ENCODE measurements at places on chromosomes 7 and 10. TPM values are rescaled to one million over a fixed set of nuclear protein-coding genes. Genes with fewer than 3 reads are reported as not detected.

DNA sequence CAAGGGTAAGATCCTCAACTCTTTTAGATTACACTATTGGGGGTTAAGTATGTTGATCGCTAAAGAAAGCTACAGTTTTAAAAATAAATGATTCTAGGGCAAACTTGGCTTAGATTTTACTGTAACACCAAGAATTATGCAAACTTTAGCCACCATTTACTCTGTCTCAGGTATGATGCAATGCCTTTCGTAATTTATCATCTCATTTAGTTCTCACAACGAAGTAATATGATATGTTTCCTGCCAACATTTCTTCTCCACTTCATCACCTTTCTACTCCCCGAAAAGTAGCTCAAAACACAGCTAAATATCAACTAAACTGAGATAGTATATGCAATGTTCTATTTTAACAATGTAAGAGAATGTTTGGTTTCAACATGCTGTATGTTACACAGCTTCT is 21.1 kb downstream of the FAM133B start:
- DNase-seq = no peak

DNA sequence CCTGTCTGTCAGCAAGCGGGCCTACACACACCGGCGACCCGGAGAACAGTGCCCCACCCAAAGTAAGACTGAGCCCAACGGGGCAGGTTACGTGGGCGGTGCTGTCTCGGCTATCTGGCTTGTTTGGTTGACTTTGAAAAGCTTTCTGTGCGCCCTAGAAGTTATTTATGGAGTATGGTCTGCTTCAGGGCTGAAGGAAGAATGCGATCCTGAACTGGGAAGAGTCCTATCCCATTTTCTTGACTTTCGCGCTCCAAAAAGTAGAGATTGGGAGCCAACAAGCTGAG is 1.5 kb downstream of the INA start:
- no peak for DNase-seq

GRCh38 chr10:112768121-112768520 is 181.9 kb upstream of the TCF7L2 start:
- no peak for DNase-seq

Gene SPDYE6
- total RNA-seq = not detected

GRCh38 chr7:107048783-107049418 is 4.4 kb downstream of the PRKAR2B start:
- DNase-seq = no peak

Gene GHRHR
- total RNA-seq = not detected

DNA sequence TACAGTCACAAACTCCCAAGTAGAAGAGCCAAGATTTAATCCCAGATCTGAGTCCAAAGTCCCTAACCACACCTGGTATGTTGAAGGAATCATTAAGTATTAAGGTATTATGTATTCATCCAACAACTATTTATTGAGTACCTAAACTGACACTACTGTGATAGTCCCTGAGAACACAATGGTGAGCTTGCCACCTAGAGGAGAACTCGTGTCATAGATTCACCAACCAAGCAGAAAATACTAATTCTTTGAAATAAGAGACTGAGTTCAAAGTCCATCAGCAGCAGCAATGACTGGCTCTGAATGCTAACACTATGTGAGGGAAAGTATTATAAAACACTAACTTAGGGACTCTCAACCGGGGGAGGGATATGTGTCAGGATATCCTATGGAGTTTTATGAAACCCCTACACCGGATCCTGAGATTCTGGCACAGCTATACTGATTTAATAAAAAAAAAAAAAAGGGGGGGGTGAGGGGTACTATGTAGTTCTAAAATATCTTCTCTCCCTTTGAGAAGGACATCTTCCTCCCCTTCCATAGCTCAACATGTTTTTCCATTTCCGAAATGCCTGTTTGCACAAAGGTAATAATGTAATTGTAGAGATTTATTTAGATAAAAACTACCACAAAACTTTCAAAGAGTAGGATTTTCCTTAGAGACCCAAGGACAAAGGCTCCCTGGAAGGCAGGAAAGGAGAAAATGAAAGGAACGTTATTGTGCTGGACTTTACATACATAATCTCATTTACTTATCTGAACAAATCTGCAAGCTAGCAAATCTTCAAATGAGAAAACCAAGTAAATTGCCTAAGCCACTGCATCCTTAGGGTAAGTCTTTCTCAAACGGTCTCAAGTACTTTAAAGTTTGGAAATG is 1.6 kb downstream of the NCOA4 start:
- DNase-seq = peak; percentile 33

DNA sequence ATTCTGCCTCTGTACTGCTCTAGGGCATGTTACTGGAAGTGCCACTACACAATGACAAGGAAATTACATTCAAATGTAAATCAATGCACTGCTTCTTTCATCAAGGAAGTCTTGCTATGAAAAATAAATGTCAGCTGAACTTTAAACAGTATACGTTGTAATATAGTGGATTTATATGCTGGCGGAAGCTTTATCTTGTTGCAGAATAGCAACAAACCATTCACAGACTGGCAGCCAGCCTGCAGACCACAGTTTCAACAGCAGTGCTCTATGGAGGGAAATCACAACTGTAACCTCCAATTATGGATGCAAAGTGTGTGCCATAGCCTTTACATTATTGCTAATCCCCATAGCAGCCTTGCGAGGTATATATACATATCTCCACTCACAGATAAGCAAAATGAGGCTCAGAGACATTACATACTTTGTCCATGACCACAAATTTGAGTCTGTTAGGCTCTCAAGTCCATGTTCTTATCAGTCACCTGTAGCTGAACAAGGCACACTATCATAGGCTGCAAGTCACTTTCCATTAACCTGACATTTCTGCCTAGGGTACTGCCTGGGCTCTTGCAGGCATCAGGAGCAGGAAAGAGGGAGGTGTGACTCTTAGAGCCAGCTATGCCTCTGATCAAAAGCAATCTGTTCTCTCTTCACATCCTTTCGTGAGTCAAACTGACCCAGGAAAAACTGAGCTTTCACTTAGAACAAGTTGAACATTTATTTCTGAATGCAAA is 22.6 kb downstream of the COL28A1 start:
- DNase-seq = no peak

- DNase-seq = no peak
Observed at GRCh38 chr10:75616874-75617478, 185.6 kb downstream of the LRMDA start.

DNA sequence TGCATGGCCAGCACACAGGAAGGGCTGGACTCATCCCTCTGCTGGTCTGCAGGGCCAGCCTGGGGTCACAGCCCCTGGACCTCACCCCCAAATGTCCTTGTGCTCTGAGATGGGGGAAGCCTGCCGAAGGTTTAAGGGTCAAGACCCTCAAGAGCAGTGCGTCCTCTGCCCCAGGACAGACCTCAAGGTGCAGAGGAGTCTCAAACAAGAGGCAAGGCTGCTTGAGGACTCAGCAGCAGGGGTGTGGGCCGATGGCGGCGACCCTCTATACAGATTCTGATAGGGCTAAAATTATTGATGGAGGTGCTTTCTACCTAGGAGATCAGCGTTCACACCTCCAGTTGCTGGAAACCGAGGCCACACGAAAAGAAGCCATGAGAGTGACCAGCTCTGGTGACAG is 80.7 kb downstream of the ZRANB1 start:
- no peak for DNase-seq

Gene TMEM270
- not detected for total RNA-seq

DNA sequence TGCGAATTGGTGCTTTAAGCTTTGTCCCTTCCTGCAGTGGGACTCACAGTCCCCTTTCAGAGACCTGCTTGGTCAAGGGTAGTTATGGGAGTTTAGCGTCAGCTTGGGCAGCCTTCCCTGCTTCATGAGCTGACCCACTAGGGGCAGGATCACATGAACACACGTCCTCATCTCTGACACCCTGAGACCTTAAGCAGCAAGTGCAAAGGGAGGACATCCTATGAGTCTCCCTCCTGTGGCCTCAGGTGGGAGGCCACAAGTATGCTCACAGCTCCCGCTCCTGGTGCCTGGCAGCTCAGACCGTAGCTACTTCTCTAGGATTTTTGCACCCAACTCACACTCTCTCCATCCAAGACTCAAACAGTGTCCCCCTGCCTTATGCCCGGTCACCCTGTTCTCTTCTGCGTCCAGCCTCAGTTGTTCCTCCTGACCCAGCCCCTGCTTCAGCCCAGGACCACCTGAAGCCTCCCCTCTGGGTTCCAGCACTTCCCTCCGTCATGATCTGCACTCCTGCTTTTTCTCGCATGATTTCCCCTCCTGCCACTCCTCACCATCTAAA is 136.6 kb upstream of the FAM20C start:
- DNase-seq = no peak

DNA sequence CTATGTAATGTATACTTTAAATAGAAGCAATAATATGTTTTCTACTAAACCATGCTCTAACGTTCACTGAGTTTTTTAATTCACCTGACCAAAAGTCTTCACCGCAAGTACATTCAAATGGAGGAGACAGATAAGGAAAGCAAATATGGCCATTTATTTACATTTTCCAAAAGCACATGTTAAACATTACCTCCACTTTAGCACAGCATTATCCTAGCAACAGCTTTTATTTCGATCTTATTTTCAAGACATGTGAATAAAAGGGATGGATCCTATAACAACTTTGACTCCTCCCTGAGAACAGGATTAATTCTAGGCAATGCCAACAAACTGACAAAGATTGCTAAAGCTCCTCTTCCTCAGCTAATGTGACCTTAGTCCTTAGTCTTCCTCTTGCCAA is 11.5 kb upstream of the GRM8 start:
- no peak for DNase-seq

DNA sequence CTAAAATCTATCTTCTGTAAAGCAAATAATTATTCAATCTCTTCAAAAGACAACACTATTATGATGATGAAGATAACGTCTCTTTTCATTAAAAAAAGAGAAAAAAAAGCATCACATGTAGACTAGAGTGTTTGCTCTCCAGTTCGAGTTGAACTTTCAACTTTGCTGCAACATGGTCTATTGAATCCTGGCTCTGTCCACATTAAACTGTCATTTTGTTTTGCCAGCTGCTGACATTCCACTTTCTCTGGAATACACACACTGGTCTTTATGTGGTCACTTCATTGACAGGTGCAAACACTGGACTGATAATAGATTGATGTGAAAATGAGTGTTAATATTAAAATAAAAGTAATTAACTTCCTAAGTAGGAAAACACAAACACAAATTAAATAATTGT is 61.7 kb downstream of the PTF1A start:
- no peak for DNase-seq

DNA sequence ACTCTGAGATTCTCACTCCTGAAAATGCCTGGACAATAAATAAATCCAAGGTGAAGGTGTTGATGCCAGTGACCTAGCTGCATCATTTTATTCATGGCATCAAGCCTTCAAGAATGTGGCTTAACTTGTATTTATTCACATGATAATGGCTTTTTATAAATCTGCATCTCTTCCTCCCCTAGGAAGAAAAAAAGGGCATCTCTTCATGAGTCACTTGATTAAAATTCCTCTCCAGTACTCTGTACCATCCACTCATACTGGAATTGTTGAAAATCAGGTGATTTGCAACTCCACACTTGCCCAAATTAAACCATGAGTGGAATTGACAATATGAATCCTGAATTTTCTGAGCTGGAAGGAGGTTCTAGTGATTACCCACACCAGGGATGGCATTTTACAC is 30.2 kb downstream of the PTPRE start:
- DNase-seq = no peak

DNA sequence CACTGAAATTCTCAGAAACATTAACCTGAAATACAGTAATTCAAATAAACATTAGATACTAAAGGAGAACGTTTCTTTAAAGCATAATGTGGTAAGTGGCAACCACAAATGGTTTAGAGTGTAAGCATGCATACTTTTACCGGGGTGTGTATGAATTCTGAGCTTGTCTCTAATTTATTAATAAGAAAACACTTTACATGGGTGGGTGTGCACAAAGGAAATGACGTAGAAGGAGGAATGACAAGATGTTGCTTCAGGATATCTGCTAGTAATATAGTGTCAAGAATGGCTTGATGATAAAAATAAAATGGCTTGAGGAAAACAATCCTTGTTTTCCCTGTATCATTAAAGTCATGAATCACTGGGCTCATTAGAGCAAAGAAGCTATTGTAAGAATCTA is 92.5 kb downstream of the ARL4A start:
- DNase-seq = no peak

- DNase-seq = no peak
Observed at GRCh38 chr7:130436253-130436652, 4.6 kb downstream of the CEP41 start.

DNA sequence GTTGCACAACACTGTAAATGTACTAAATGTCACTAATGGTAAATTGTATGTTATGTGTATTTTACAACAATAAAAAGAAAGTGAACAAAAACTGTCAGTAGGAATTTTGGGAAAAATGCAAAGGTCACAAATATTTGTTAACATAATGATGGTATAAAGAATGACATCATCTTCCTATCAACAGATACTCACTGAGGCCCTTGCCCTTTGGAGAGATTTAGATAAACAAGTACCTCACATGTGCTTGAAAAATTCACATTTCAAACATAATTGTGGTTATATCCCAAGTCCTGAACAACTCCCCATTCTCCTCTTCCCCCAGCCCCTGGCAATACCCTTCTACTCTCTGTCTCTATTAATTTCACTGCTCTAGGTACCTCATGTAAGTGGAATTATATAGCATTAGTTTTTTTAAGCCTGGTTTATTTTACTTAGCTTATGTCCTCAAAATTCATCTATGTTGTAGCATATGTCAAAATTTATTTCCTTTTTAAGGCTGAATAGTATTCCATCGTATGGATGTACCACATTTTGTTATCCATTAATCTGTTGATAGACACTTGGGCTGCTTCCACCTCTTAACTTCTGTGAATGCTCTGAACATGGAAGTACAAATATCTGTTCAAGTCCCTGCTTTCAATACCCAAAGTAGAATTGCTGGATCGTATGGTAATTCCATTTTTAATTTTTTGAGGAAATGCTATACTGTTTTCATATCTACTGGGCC is 90.5 kb downstream of the WIPF3 start:
- no peak for DNase-seq

DNA sequence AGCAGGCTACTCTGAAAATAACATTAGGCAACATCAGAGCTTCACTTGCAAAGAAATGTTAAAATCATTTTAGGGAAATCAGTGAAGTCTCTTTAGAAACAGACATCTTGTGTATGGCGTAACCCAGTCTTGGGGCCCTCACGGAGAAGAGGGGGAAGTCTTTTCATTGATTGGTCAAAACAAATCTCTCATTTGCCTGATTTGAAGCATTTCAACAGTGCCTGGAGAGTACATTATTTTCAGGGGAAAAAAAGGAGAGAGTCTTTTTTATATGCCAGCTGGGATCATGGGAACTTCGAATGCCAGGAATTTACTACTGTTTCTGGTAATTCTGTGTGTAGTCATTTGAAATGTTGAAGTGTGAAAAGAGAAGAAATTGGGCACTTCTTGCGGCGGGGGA is 471.4 kb downstream of the PLXDC2 start:
- DNase-seq = no peak

GRCh38 chr7:141043616-141044015 is 28.9 kb upstream of the MRPS33 start:
- no peak for DNase-seq

DNA sequence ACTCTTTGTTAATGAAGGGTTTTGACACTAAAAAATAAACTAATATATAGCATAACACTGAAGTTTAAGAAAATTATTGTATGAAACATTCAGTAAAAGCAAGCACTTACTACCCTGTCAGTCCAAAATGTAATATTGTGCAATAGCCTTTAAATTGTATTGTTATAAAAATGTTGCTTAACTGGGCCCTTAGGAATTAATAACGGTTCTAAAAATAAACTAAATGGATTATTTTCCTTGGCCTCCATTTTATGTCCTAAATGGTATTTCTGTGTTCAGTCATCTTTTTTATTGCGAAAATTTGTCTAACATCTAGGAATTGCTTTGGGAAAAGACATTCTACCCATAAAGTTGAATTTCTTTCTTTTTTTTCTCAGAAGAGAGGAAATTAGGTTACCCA is 49.0 kb upstream of the ABI1 start:
- no peak for DNase-seq

GRCh38 chr10:4804465-4804864 is 21.5 kb upstream of the AKR1E2 start:
- no peak for DNase-seq
